GM23338 (cell line): ENCODE measurements at places on chromosomes 3 and 15. TPM values are rescaled to one million over a fixed set of nuclear protein-coding genes. Genes with fewer than 3 reads are reported as not detected.
A peak's percentile ranks its signal among the peaks of the same experiment; 100 is the strongest.

DNA sequence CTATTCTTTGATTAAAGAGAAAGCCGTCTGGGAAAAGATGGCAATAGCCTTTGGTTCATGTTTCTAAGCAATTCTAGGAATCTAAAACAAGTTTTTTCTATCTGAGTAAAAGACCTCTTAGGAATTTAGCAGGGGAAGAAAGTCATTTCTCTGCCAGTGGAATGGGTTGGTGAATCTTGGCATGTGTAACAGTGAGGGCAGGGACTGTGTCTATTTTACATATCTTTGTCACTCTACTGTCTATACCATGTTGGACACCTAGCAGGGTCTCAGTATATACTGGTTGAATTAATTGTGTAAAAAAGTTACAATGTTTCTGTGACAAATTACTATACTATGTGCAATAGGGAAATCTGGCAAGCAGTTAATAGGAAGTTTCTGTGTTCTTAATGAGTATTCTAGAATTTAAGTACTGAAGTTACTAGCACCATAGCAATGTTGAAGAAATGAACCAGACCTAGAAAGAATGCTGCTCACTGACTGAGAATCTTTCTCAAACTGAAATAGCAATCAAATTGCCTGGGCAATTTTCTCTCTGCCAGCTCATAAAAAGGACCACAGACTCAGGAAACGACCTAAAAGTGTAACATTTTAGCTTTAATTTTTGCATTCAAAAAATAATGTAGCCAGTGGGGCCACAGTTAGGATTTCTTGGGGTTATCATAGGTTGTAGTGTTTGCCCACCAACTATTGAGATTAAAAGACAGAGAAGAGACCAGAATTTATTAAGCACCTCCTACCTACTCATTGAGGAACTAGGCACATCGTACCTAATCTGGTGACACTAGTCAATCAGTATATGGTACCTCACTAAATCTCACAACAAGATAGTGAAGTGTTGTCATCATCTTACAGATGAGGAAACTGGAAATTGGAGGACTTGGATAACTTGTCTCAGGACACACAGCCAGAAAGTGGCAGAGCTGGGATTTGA is 56.2 kb upstream of the LEKR1 start:
- H3K4me3 ChIP-seq, result no peak overlapping the region
- H3K36me3 ChIP-seq, result no peaks in the 10 kb centered on the region
- no peaks in the 10 kb centered on the region for H3K27me3 ChIP-seq
- DNase-seq, result no peak

DNA sequence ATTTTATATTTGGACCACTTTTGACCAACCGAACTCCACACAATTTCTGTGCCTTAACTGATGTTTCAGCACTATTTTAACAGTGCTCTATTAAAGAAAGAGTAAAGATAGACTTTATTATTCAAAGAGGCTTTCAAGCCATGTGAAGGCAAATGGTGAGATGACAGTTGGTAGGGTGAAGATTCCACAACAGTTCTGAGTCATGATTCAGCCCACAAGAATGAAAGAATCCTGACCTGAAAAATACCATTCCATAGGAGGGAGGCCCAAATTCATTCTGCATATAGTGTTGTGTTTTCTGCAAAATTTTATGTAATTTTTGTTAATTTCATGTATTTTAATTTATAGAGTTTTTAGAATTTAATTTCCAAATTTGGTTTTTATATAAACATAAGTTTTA is 135.6 kb upstream of the STAC start:
- H3K27me3 ChIP-seq, result no peaks in the 10 kb centered on the region
- H3K27ac ChIP-seq, result no peak overlapping the region
- no peaks in the 10 kb centered on the region for H3K36me3 ChIP-seq
- no peaks in the 10 kb centered on the region for H3K4me1 ChIP-seq
- no peak overlapping the region for H3K4me3 ChIP-seq

Gene ANKUB1
- not detected in 2 replicates for total RNA-seq

Gene MON1A
- 12.1 and 13.3 TPM in 2 replicates for total RNA-seq

Gene CLDN16
- not detected in 2 replicates for total RNA-seq

GRCh38 chr3:87997298-87997697 is 61.5 kb downstream of the CGGBP1 start:
- no peak for DNase-seq
- H3K4me1 ChIP-seq, result no peaks in the 10 kb centered on the region
- H3K27me3 ChIP-seq, result no peaks in the 10 kb centered on the region
- no peak overlapping the region for H3K27ac ChIP-seq
- H3K4me3 ChIP-seq, result no peak overlapping the region

GRCh38 chr3:158712443-158712842 is 19.8 kb downstream of the RARRES1 start:
- no peaks in the 10 kb centered on the region for H3K36me3 ChIP-seq
- no peak overlapping the region for H3K4me3 ChIP-seq
- no peaks in the 10 kb centered on the region for H3K27me3 ChIP-seq

Gene IL5RA
- total RNA-seq, result 0.31 TPM in 1 of 2 replicates, not detected in the other

- H3K27ac ChIP-seq, result no peak overlapping the region
- no peak overlapping the region for H3K4me3 ChIP-seq
- H3K36me3 ChIP-seq, result 0 out of 2 replicates have a peak, but pooled peaks cover 8% of the 10 kb centered on the region
- DNase-seq, result no peak
Measured at GRCh38 chr3:112555535-112556170, 6.1 kb downstream of the ATG3 start.

Gene ACVR2B
- 90.3 and 98.7 TPM in 2 replicates for total RNA-seq

GRCh38 chr15:28459279-28459678 is 73.5 kb downstream of the GOLGA8G start:
- no peak overlapping the region for H3K4me3 ChIP-seq
- peaks cover 11% of the 10 kb centered on the region for H3K27me3 ChIP-seq
- no peaks in the 10 kb centered on the region for H3K4me1 ChIP-seq
- H3K36me3 ChIP-seq, result no peaks in the 10 kb centered on the region
- H3K27ac ChIP-seq, result no peak overlapping the region

Gene TAMM41
- total RNA-seq, result 8.9 and 12.9 TPM in 2 replicates

Gene RAB7A
- 79.5 and 89.8 TPM in 2 replicates for total RNA-seq

- H3K27ac ChIP-seq, result no peak overlapping the region
- H3K4me3 ChIP-seq, result no peak overlapping the region
- H3K36me3 ChIP-seq, result no peaks in the 10 kb centered on the region
- H3K27me3 ChIP-seq, result peaks cover 17% of the 10 kb centered on the region
Measured at GRCh38 chr3:63910001-63910400, 2.2 kb downstream of the SCAANT1 start.

Gene KBTBD13
- not detected in 2 replicates for total RNA-seq

Gene TLR9
- total RNA-seq, result not detected in 2 replicates

Gene REC114
- not detected in 2 replicates for total RNA-seq

Gene GOLGA6B
- total RNA-seq, result not detected in 2 replicates

Gene NME9
- 0.14 TPM in 1 of 2 replicates, not detected in the other for total RNA-seq

GRCh38 chr15:31091481-31091880 is 10.0 kb downstream of the TRPM1 start:
- no peaks in the 10 kb centered on the region for H3K4me1 ChIP-seq
- H3K36me3 ChIP-seq, result no peaks in the 10 kb centered on the region
- DNase-seq, result no peak
- no peak overlapping the region for H3K27ac ChIP-seq
- no peaks in the 10 kb centered on the region for H3K27me3 ChIP-seq

DNA sequence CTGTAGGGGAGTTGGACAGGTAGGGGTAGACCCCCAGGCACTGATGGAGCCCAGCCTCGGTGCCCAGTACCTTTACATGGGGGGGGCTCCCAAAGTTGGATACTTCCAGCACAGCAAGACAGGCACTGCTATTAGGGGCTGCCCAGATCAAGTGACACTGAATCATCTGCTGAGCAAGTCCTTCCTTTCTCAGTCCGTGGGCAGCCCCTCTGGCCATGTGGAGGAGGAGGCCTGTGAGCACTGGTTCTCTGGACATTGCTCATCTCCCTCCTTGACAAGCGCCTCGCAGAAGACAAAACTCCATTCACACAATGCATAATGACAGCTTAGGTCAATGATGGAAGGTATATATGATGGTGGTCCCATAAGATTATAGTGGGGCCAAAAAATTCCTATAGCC is 35.7 kb downstream of the EEFSEC start:
- no peaks in the 10 kb centered on the region for H3K27me3 ChIP-seq
- H3K4me3 ChIP-seq, result no peak overlapping the region
- no peak overlapping the region for H3K27ac ChIP-seq
- H3K4me1 ChIP-seq, result peaks cover 13% of the 10 kb centered on the region
- no peaks in the 10 kb centered on the region for H3K36me3 ChIP-seq

Gene CELSR3
- total RNA-seq, result 29.2 and 33.3 TPM in 2 replicates

GRCh38 chr3:124881976-124882697 is 5.0 kb downstream of the ITGB5 start:
- H3K4me3 ChIP-seq, result peak overlapping the region; percentile 71; the same call in 1 of the 2 replicates
- no peaks in the 10 kb centered on the region for H3K36me3 ChIP-seq
- H3K27ac ChIP-seq, result peak overlapping the region; percentile 95
- no peak for DNase-seq
- peaks cover 63% of the 10 kb centered on the region for H3K4me1 ChIP-seq

- H3K4me1 ChIP-seq, result no peaks in the 10 kb centered on the region
- no peaks in the 10 kb centered on the region for H3K27me3 ChIP-seq
- H3K27ac ChIP-seq, result no peak overlapping the region
- DNase-seq, result no peak
- no peak overlapping the region for H3K4me3 ChIP-seq
- no peaks in the 10 kb centered on the region for H3K36me3 ChIP-seq
Measured at GRCh38 chr3:10352146-10352911, 31.4 kb upstream of the SEC13 start.

DNA sequence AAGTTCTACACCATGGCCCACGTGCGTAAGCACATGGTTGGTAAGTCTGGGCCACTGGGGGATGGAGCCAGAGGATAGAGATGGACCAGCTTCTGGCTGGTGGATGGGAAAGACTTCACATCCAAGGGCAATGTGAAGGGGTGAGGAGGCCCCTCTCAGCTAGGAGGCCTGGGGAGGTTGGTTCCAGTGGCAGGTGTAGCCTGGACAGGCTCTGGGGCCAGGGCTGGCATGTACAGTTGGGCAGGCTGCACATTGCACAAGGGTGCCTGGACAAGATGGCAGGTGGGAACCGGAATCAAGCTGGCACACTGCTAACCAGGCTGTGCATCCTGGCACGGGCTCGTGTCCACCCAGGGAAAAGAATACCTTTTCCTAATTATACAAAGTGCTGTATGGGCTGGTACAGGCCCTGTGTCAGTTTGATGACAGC is 8.1 kb downstream of the ZBTB47 start:
- no peaks in the 10 kb centered on the region for H3K36me3 ChIP-seq
- no peaks in the 10 kb centered on the region for H3K27me3 ChIP-seq
- H3K4me1 ChIP-seq, result no peaks in the 10 kb centered on the region
- no peak overlapping the region for H3K4me3 ChIP-seq

GRCh38 chr3:65936908-65937638 is 101.6 kb downstream of the MAGI1 start:
- H3K27me3 ChIP-seq, result no peaks in the 10 kb centered on the region
- H3K36me3 ChIP-seq, result no peaks in the 10 kb centered on the region
- no peak for DNase-seq
- H3K4me3 ChIP-seq, result no peak overlapping the region
- no peak overlapping the region for H3K27ac ChIP-seq
- peaks cover 15% of the 10 kb centered on the region for H3K4me1 ChIP-seq

- no peaks in the 10 kb centered on the region for H3K36me3 ChIP-seq
- H3K4me1 ChIP-seq, result peaks cover 39% of the 10 kb centered on the region
- DNase-seq, result no peak
- no peak overlapping the region for H3K27ac ChIP-seq
Measured at GRCh38 chr3:34256021-34256420, 457.6 kb downstream of the PDCD6IP start.

GRCh38 chr3:146100180-146100579 is 60.8 kb downstream of the PLOD2 start:
- H3K4me3 ChIP-seq, result no peak overlapping the region
- DNase-seq, result no peak
- no peak overlapping the region for H3K27ac ChIP-seq
- no peaks in the 10 kb centered on the region for H3K36me3 ChIP-seq
- peaks cover 22% of the 10 kb centered on the region for H3K4me1 ChIP-seq
- H3K27me3 ChIP-seq, result no peaks in the 10 kb centered on the region

DNA sequence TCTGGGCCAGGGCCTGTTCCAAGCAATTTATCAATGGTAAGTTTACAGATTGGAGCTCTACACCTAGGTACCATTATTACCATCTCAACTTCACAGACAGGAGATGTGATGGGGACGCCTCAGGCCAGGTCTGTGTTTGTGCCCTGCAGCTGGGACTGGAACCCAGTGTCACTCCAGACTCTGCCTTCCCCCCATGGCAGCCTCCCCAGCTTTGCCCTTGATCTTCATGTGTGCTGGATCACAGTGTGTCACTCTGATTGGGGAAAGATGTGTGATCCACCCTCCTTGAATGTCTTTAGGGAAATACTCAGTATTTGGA is 59.6 kb downstream of the MGLL start:
- H3K27ac ChIP-seq, result no peak overlapping the region
- no peak overlapping the region for H3K4me3 ChIP-seq
- DNase-seq, result no peak
- no peaks in the 10 kb centered on the region for H3K4me1 ChIP-seq
- H3K36me3 ChIP-seq, result no peaks in the 10 kb centered on the region

DNA sequence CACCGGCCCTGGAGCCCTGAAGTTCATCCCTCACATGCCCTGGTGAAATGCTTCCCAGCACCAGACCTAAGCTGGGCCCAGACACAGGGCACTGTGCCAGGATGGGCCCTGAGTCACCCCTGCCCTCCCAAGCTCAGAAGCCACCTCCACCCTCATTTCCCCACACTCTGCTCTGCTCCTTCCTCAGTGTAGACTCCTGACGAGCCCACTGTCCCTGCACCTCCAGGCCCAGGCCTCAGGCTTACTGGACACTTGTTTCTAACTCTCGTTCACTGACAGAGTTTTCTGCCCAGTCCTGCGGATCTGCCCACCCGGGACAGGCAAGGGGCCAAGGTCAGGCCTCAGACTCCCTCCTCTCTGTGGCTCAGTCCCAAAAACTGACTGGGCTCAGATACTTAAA is 112.6 kb upstream of the RNF7 start:
- no peak overlapping the region for H3K4me3 ChIP-seq
- H3K27me3 ChIP-seq, result no peaks in the 10 kb centered on the region
- DNase-seq, result no peak
- H3K36me3 ChIP-seq, result no peaks in the 10 kb centered on the region
- no peaks in the 10 kb centered on the region for H3K4me1 ChIP-seq

- H3K27ac ChIP-seq, result no peak overlapping the region
- H3K27me3 ChIP-seq, result no peaks in the 10 kb centered on the region
- no peak for DNase-seq
- no peaks in the 10 kb centered on the region for H3K4me1 ChIP-seq
- no peaks in the 10 kb centered on the region for H3K36me3 ChIP-seq
- H3K4me3 ChIP-seq, result no peak overlapping the region
Measured at GRCh38 chr3:164486150-164486549, 592.1 kb downstream of the SI start.

DNA sequence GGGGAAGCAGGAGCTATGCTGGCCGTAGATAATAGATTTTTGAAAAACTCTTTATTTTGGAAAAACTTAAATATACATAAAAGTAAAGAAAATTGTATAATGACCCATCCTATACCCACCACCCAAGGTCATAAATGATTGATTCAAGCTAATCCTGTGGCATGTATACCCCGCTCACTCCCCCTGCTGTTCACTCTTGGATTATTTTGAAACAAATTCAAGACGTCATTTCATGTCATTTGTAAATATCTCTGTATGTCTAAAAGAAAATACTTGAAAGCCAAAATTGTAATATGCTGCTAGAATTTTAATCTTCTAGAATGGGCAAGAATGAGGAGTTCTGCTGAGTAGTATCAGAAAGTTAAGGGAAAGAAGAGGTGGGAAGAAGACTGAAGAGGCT is 241.7 kb downstream of the FEZF2 start:
- no peaks in the 10 kb centered on the region for H3K4me1 ChIP-seq
- no peak overlapping the region for H3K27ac ChIP-seq
- H3K36me3 ChIP-seq, result no peaks in the 10 kb centered on the region
- peak; percentile 46 for DNase-seq
- no peak overlapping the region for H3K4me3 ChIP-seq
- H3K27me3 ChIP-seq, result no peaks in the 10 kb centered on the region
